ENCODE measurements at places on chromosomes 3 and 15. TPM values are rescaled to one million over a fixed set of nuclear protein-coding genes. Genes with fewer than 3 reads are reported as not detected.

GRCh38 chr3:47867451-47868044 lies 64.6 kb downstream of the DHX30 start:
- DNase-seq = no peak

DNA sequence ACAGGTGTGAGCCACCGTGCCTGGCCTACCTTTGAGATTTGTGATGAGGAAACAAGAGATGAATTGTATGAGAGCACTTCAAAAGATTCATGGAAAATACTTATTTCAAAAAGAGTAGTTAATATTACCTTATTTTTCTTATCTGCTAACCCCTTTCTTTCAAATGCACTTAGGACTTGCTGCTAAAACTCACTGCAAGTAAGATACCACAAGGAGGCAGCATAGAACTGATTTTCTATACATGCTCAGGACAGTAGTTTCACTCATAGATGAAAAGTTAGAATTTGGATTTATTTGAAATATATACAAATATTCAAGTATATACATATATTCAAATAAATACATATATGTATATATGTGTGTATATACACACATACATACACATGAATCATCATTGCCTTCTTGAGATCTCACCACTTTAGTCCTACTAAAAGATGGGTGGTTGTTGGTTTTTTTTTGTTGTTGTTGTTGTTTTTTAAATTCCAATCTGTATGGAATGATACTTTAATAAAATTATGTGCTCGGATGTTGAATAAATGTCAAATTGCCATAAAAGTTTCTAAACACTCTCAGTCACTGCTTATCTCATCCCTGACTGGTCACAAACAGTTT lies 2.4 kb downstream of the CCNDBP1 start:
- no peak for DNase-seq

DNA sequence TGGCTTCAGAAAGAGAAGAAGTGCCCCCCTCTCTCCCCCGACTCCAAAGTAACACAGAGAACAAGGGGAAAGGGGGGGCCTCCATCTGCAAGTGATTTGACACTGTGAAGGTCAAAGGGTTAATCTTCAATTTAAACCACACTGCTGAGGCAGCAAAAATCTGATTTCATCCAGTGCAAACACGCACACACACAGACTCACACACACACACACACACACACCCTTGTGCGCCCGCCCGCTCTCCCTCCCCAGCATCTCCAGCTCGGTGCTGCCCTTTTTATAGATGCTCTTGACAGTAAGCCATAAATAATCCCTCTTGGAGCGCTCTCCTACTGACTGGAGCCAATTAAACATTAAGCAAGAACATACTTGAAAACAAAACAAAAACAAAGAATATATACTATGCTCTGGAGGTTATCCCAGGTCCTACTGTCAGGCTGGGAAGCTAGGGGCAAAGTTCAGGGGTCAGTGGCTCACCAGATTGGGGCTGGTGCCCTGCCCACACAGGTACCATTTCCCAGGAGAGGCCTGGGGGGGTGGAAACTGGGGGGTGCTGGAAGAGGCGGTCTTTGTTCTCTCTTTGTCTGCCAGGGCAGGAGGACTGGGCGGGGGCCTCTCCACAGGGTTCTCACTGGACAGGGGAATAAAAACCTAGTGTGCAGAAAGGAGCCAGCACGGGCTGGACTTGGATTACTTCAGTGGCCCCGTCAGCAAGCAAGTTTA lies 16.3 kb downstream of the BMF start:
- DNase-seq = peak; percentile 78

DNA sequence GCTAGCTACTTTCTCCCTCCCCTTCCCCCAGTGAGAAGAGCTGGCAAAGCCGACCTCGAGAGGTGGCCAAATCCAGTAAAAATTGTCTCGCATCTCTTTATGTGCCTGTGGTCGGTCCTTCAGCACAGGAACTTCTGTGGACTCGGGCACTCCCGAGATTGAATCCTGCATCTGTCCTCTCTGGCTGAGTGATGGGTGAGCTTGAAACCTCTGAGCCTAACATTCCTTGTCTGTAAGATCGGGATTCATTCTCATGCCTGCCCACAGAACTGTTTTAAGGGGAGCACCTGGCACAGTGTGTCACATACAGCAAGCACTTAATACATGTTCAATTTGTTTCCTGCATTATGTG lies 11.3 kb downstream of the CX3CR1 start:
- DNase-seq = no peak

DNA sequence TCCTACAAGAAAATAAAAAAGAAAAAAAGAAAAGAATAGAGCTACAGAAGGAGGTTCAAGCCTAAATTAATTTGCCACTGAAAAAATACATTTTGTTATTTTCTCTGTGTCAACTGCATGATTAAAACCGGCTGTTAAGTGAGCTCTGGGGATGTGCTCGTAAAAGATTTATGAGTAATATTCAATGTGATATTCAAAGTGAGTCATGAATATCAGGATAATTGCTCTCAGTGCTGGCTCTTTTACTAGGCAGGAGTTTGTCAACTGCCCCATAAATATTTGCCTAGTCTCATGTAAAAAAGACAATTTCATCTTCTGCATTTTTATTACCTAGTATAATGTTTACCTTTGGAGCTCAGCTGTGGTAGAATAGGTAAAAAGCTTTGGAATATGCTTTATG lies 78.9 kb downstream of the CDIN1 start:
- DNase-seq = no peak

GRCh38 chr3:115498898-115499297 lies 124.4 kb upstream of the GAP43 start:
- no peak for DNase-seq

- peak; percentile 20 for DNase-seq
Measured at GRCh38 chr3:195849322-195850074, 37.8 kb upstream of the MUC4 start.

- DNase-seq = no peak
Measured at GRCh38 chr3:33879540-33879939, 81.1 kb downstream of the PDCD6IP start.

DNA sequence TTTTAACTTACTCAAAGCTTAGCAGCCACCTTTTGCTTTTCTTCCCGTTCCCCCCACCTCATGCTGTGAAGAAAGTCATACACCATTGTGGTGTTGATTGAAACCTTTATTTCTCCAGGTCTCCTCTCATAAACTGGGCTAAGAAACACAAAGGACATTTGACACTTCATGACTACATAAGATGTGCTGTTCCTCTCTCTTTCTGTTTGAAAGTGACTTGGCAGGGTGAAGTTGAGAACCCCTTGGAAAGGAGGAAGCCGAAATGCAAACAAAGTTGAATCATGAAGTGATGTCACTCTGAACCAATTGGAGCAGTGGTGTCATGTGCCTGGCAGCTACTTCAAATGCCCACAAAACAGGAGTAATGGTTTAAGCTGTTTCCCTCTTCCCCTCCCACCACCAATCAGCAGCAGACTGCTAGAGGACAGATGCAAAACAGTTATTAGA lies 174.7 kb downstream of the IGF1R start:
- DNase-seq = no peak

Gene RASGRF1
- not detected for polyA plus RNA-seq

Gene ATP13A5
- not detected for polyA plus RNA-seq

Gene NPAP1
- polyA plus RNA-seq = not detected

Gene CD200R1
- 0.08 TPM for polyA plus RNA-seq

GRCh38 chr3:139835830-139836683 lies 98.9 kb upstream of the CLSTN2 start:
- no peak for DNase-seq

Measured in heart left ventricle (tissue), 16 donors.